Activated CD4-positive, alpha-beta T cell treated with anti-CD3 and anti-CD28 coated beads, Interleukin-2, amount 10 ng/mL, durations not matched to agents 24 days and 14 days (primary cell): ENCODE measurements at places on chromosomes 12 and 14. TPM values are rescaled to one million over a fixed set of nuclear protein-coding genes. Genes with fewer than 3 reads are reported as not detected.

DNA sequence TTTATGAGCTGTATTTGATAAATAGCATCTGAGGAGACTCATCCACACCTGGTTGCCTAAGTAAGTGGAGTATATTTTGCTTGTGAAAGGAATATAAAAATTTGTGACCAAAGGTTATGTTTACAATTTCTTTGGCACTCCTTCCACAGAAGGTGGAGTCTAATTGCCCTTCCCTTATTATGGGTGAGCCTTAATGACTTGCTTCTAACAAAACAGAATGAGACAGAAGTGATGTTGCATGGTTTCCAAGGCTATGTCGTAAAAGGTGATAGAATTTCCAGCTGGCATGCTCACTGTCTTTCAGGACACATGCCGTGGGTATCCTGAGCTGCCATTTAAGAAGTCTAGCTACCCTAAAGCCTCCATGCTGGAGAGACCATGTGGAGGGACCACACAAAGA lies 116.8 kb upstream of the ABCD2 start:
- no peak for DNase-seq

- no peak for DNase-seq
These were observed 9.5 kb downstream of the HSP90AA1 start for GRCh38 chr14:102077382-102077709.

DNA sequence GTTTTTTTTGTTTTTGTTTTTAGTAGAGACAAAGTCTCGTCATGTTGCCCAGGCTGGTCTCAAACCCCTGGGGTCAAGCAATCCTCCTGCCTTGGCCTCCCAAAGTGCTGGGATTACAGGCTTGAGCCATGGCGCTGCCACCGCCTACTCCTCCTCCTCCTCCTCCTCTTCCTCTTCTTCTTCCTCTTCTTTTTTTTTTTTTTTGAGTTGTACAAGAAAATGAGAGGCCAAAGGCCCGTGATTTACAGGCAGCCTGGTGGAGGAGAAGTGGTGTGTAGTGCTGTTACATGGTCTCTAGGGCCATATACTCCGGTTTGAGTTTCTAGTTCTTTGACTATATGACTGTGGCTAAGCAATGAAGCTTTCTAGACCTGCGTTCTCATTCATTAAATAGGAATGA lies 29.6 kb upstream of the SPPL3 start:
- DNase-seq: no peak

DNA sequence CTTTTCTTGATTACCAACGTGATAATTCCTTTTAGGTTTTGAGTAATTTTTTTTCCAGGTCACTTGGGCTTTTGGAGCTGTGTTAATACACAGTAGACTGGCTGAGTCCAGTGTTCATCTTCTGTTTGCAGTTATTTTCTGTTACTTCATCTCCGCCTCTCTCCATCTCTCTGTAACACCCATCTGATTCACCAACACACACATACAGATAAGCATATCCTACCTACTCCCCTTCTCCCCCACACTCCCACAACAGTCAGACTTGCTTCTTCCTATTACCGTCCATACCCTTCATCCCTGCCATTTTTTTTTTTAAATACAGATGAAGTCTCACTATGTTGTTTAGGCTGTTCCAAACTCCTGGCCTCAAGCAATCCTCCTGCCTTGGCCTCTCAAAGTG lies 72.7 kb upstream of the MANSC4 start:
- no peak for DNase-seq

GRCh38 chr12:17301544-17301943 lies 695.6 kb upstream of the LMO3 start:
- no peak for DNase-seq

DNA sequence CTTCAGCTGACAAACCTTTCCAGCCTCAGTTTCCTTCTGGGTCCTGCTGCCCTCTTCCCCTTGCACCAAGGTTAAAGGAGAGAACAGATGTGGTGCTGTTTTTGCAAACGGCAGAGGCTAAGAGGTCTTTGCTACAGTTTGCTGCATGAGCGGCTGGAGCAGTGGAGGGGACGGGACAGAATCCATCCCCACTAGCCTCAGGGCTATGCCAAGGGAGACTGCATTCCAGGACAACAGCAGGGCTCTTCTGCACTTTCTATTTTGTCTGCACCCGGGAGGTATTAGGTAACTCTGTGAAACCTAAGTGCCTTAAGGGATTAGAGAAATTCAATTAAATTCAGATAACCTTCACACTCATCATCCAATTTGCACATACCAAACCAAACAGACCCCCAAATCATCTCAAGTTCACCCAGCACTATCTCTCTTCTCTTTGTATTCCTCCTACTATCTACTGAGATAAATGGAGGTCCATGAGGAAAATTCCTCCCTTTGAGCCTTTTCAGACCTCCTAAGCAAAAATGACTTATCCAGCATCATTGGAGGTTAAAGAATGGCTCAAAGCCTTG lies 103.8 kb upstream of the VRK1 start:
- no peak for DNase-seq

DNA sequence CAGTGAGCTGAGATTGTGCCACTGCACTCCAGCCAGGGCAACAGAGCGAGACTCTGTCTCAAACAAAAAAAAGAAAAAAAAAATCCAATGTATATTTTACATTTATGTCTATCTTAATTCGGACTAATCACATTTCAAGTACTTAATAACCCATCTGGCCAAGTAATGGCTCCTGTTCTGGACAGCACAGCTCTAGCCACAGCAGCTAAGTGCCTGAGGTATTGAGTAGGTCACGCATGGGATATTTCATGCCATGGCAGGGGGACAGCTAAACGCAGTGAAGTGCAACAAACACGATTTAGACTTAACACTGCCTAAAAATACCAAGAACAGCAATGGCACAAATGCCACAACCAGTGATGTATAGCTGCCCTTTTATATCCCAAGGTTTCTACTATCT lies 8.0 kb downstream of the BAZ1A start:
- peak; percentile 41 for DNase-seq

DNA sequence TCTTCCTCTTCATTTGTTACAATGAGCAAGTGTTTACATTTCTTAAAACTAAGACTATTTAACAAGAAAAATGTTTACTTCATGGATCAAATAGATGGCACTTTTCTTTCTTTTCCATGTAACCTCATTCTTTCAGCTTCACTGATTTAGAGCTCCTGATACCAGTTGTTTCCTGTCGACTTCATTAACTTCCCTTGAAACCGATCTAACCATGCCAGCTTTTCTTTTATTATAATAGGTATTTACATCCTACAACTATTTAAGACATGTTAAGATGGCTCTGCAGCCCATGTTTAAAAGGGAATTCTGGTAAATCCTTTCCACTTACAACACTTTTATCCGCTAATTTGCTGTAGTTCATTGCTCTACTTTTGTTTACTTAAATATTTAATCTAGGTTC lies 107.3 kb upstream of the DCN start:
- no peak for DNase-seq

GRCh38 chr12:50786498-50787231 lies 22.8 kb downstream of the ATF1 start:
- DNase-seq: no peak

DNA sequence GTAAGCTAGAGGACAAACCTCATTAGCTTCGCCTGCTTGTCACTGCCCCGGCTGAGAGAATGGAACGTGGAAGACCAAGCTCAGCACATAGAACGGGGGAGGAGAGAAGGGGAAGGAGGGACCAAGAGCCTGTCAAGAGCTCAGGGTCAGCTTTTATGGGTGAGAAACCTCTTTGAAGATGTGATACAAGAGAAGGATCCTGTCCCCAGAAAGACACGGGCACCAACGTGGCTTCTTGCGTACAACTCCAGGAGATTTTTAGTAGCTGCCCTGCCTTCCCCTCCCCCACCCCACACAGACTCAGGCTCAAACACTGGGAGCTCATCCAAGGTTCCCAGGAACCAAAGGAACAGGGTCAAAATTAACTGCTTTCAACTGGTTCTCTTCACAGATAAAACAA lies 34.7 kb downstream of the APPL2 start:
- DNase-seq: no peak

- DNase-seq: peak; percentile 91
These were observed 44.4 kb upstream of the PNMA1 start for GRCh38 chr14:73758392-73759182.

GRCh38 chr12:122845865-122846621 lies 10.8 kb downstream of the HIP1R start:
- DNase-seq: no peak

DNA sequence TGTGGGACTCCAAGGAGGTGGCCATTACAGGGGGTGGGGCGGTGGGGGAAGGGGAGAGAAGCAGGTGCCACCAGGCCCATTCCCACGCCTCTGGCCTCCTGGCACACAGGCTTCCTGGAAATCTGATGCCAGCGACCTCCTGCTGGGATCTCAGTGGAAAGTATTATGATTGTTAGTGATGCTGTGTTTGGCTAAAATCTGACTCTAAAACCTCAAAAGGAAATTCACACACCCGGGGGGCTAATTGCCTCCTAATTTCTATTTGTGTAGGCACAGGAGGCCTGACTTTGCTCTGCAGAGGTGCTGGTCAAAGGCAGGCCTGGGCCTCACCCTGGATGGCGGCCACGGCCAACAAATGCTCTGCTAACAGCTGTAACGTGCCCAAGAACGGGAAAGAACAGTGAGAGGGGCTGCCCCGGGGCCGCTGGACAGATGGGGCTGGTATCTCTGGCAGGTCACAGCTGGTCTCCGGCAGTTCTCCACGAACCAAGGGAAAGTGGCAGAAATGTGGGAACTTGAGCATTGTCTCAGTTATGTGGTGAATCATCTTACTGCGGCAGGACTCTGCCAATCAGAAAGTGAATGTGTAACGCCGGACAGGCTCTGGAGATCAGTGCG lies 14.3 kb downstream of the FAM181A start:
- no peak for DNase-seq

GRCh38 chr12:106178562-106178961 lies 39.8 kb upstream of the NUAK1 start:
- DNase-seq: no peak

GRCh38 chr12:52350021-52350620 lies 17.2 kb downstream of the KRT85 start:
- DNase-seq: no peak

DNA sequence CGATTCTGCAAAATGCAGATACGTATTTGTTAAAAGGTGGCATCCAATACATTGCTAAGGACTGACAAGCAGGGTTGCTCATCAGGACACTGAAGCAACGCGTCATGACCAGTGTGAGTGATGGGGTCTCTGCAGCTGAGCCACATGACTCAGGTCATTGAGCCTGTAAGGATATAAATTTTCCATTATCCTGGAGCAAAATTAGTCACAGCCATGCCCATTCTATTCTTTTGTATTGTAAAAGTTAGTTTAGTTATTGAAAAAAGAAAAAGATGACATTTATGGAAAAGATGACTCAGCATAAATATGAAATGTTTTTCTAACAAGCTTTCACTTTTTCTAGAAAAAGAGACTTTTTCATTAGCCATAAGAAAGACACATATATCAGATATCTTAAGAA lies 268.0 kb upstream of the TMEM132C start:
- DNase-seq: no peak

DNA sequence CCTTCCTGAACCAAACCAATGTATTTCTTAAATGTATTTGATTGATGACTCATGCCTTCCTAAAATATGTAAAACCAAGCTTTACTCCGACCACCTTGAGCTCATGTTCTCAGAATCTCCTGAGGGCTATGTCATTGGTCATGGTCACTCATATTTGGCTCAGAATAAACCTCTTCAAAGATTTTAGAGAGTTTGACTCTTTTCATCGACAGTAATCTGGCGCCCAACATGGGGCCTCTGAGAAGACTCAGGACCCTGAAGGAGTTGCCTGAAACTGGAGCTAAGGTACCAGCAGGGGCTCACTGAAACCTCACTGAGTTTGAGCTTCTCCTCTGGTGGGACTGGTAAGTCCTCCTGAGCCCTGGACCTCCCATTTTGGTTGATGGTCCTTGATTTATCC lies 17.2 kb upstream of the PSMC1 start:
- DNase-seq: no peak

DNA sequence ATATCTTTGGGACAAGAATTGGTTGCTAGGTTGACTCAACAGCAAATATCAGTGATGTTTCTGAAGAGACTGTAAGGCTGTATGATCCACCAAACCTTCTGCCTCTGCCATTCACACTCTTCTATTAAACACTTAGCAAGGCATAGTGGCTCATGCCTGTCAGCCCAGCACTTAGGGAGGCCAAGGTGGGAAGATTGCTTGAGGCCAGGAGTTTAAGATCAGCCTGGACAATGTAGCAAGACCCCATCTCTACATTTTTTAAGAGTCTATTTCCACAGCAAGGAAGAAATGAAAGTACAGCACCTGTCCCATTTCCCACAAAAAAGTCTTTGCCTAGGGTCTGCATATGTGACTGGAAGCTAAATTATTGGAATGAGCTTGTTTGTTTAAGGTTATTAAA lies 7.8 kb downstream of the ARG2 start:
- no peak for DNase-seq

- DNase-seq: no peak
These were observed 86.5 kb downstream of the PIWIL1 start for GRCh38 chr12:130423991-130424857.

DNA sequence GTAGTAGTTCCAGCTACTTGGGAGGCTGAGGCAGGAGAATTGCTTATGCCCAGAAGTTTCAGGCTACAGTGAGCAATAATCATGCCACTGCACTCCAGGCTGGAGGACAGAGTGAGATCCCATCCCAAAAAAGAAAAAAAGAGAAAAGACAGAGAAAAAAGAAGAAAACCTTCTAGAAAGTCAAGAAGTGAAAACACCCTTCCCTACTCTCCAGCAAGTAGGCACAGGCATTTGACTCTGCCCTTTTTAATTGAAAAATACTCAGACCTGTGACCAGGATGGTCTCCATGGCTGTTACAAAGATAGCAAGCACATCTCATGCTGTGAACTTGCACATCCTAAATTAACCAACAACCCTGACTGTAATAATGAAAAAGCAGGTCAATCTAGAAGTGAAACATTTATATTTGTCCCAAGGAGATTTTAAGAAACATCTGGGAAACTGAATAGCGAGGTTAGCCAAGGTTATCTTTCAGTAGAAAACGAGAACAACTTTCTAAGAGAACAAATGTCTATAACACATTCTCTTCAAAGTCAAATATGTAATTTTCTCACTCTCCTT lies 2.0 kb downstream of the TMTC1 start:
- no peak for DNase-seq

DNA sequence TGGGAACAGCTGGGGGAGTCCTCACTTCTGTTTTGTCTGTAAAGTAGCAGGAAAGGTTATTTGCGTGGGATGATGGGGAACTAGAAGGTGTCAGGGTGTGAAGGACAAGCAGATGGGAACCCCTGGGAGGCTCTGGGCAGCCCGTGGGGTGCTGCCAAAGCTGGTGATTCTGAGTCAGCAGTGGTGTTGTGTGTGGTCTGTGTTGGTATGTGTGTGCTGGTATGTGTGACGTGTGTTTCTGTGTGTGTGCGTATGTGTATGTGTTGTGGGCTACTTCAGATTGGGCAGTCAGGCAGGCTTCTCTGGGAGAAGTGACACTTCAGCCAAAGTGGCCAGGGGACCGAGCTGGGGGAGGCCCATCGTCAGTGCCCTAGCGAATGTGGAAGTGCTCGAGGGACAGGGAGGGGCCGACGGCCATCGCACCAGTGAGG lies 15.3 kb upstream of the BDKRB2 start:
- DNase-seq: no peak

GRCh38 chr12:2256915-2257314 lies 204.1 kb downstream of the CACNA1C start:
- DNase-seq: no peak

GRCh38 chr14:104598910-104599273 lies 5.7 kb downstream of the TMEM179 start:
- no peak for DNase-seq

SLC17A8 gene
- total RNA-seq: not detected in 2 replicates

FGF23 gene
- total RNA-seq: not detected in 2 replicates

HOXC12 gene
- not detected in 2 replicates for total RNA-seq

PIWIL1 gene
- not detected in 2 replicates for total RNA-seq

TAS2R31 gene
- 3.5 and 4.3 TPM in 2 replicates for total RNA-seq

GPD1 gene
- 0.62 and 0.91 TPM in 2 replicates for total RNA-seq

TAS2R9 gene
- total RNA-seq: not detected in 2 replicates

LYZ gene
- not detected in 2 replicates for total RNA-seq

KRT80 gene
- not detected in 2 replicates for total RNA-seq

CD163L1 gene
- total RNA-seq: not detected in 2 replicates
